Omental fat pad (tissue), 4 donors: ENCODE measurements at places on chromosomes 13 and 19.

DNA sequence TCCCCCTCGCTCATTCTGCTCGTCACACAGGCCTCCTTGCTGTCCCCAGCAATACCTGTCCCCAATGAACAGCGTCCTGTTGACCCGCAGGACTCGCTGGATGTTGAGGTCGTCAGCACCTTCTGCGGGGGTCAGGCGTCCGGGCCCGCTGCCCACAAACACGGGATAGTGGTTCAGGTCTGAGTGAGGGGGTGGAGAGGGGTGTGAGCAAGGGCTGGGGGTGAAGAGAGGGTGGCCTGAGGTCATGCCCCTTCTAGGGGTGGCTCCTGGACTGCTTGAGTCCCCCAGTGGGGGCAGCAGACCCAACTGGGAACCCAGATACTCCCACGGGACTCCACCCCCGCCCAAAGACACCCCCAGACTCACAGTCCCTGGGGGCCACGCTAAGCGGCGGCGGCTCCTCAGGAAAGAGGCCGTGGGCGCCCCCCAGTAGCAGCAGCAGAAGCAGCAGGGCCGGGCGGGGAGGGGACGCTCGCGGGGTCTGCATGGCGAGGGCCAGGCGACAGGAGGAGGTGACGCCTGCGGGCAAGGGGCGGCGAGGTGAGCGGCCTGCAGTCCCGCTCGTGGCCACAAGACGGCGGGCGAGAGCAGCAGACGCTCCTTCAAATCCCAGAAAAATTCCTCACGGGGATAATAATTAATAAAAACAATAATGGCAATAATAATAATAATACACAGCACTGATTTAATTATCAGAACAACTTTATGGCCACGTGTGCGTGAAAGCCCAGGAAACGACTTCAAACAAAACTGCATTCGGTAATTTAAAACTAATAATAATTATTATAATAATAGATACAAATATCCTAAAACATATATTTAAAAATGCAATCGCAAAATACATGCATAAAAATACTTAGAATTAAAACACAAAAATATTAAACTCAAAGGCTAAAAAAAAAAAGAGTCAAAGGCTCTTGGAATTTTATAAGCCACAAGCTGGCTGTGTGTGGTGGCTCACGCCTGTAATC lies 1.2 kb downstream of the SEMA6B start:
- DNase-seq, result no peak

DNA sequence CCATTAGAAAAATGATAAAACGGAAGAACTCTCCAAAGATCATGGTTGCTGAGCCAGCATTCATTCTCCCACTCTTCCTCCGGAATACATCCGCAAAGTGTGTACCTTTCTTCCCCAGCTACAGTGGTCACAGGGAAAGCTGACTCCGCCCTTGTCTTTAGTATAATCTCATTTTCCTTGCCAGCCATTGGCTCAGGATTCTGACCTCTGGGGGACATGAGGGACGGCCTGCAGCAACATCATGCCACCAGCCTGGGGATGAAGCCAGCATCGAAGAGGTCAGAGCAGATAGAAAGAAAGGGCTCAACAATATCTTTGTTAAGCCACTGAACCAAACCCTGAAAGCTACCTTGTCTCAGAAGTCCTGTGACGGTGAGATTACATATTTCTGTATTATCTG lies 46.3 kb upstream of the TPP2 start:
- no peak for DNase-seq

- DNase-seq, result no peak
These were observed 360 bp upstream of the ZNF69 start for GRCh38 chr19:11887234-11887610.

DNA sequence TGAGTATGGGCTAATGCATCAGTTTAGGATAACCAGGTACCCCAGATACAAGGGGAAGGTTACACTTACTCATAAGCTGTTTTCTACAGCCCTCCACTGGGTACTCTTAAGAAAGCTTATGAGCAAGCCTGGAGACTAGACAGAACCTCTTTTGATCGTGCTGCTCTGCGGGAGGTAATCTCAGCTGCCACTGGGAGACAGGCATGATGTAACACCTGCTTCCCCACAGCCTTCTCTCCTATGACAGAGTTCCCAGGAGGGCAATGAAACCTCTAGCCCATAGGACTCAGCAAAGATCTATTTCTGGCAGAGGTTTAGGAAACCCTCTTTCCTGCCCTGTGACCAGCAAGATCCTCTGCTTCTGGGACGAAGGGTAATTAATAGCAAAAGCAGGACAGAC lies 65.6 kb downstream of the WASF3 start:
- no peak for DNase-seq

GRCh38 chr19:19538061-19538784 lies at the start of gene CILP2:
Gene CILP2 (plus strand): TSS chr19:19538265. CDS start chr19:19538350, 85 bp downstream.
- DNase-seq, result peak; percentile 44

DNA sequence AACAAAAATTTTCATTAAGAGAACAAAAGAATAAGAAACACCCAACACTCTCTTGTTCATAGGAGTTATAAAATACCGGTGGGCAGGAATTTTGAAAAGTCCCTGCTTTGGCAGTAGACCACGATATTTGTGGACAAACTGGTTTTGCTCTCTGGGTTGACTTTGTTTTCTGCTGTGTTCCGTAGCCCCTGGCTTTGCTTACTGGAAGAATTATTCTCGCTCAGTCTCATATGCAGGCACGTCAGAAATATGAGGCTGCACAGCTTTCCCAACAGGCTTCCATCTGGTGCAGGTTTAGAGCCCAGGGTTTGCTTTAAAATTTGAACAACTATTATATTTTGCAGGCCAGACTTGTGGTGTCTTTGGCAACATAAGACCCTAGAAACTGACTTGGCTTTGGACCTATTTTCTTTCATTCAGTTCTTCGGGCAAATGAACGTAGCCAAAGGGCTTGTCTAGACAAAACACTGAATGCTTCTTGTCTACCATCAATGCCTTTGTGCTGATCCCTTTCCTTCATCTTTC lies 2012.6 kb downstream of the PCDH9 start:
- no peak for DNase-seq

DNA sequence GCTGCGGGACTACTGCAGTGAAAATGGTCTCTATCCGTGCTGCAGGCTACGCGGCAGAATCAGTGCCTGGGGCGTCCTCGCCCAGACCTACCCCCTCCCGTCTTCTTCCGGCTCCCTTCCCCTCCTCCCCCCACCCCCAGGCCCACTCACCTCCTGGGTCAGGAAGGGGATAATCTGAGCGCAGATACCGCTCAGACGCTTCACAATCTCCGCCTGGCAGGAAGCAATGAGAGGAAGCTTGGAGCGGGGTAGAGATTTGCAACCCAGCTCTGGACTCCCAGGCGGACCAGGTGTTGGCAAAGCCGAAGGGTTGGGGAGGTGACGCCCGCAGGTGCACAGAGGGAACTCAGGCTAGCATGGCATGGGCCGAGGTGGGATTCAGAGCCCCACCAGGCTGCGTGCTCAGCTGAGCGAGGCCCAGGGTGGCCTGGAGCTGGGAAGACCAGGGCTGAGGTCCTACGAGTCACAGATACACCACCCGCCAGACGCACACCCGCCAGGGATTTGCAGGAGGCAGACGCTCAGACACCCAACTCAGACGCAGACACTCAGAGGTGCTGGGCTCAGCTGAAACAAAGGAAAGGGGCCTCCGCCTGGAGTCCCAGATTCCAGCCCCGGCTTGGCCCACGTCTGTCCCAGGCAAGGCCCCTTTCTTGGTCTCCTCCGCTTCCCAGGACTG lies 4.1 kb downstream of the TLE2 start:
- no peak for DNase-seq

DNA sequence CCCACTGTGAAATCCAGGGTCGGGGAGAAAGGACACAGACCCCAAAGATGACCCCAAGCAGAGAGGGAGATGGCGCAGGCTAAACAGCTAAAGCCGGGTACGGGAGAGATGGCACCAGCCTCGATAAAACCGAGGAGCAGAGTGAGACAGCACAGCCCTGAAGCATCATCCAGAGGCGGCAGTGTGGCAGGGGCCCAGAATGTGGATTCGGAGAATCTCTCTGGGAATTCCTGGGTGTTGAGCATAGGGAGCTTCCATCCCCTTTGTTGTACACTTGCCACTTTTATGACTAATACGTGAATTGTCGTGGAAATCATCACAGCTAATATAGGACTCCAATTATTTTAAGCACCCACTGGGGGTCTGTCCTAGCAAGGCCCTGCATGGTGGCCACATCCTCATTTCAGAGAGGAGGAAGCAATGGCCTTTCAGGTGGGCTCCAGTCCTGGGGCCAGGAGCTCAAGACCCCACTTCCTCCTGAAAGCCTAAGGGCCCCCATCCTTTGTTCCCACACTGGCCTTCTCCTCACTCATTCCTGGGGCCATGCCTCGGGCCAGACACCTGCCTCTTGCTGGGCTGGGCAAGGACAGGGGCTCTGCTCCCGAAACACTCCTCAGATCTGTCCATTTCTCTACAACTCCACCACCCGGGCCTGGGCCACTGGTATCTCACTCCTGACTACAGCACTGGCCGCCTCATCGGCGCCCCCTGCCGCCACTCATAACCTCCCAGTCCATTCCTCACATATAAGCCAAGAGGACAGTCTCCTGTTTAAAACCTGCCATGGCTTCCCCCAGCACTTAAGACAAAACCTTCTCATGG lies 29.3 kb upstream of the ATP1A3 start:
- DNase-seq, result no peak

DNA sequence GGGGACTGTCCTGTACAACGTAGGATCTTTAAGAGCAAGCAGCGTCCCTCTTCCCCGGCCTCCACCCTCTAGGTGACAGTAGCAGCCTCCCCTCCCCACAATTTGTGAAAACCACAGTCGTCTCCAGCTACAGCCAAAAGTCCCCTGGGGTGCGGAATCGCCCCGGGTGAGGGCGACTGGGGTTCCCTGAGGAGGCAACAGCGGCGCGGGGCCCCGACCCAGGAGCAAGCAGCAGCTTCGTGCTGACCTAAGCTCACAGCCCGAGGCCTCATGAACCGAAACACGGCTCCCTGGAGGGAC lies 322 bp downstream of the ZNF558 start:
- DNase-seq, result no peak

DNA sequence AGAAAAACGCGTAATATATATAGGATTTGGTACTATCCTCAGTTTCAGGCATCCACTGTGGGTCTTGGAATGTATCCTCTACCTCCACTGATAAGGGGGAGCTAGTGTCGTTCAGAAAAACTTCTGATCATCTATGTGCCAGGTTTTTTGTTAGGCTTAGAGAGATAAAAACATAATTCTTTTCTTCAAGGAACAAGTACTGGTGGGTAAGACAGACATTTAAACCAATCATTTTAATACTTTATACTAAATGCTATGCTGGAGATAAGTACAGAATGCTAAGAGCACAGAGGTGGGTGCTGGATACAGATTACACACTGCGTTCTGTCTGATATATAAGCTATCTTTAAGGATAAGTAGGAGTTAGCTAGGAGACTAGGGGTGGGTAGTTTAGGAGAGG lies 166.1 kb downstream of the PDS5B start:
- DNase-seq, result no peak

DNA sequence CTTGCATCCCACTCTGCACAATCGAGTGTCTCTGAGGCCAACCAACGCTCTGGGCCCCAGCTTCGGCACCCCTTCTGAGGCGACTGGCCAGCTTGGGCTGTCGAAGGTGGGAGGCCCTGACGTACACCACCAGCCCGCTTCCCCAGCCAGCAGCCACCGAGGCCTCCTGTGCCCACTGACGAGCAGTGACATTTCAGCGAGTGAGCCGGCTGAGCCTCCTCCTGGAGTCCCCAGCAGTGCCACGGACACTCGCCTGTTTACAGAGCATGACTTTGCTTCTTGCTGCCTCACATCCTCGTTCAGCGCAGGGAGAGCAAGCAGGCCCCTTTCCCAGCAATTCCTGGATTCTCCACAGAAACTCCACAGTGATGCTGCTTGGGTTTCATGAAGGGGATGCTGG lies 240.2 kb upstream of the MAB21L1 start:
- DNase-seq, result no peak

DNA sequence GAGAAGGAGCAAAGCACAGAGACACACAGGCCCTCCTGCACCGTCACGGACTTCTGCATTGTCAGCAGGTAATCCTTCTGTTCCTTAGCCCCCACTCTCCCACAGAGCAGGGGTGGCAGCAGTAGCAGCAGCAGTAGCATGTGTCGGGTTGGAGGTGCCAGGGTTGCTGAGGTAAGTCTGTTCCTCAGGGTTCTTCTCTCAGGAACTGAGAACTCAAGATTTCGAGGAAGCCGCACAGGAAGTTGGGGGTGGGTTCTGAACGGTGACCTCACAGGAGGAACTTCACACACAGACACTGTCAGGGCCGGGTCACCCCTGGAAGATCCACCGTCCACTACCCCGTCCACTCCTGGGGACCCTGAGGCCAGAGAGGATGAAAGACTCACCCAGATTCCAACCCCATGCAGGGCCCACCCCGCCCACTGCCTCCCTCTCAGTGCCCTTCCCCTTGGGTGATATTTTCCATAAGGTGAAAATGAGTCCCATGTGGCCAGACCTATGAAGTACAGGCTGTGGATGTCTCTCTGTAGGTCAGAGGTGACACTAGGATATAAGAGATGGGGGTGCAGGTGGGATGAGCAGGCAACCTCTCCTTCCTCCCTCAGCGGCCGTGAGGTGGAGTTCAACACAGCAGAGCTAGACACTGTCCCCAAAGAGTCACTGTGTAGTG lies at the start of gene SIGLEC12:
TSS of gene SIGLEC12 (minus strand) at position 207 of the 670 bp plus-strand sequence. CDS start at position 140, 67 bp downstream.
- no peak for DNase-seq

DNA sequence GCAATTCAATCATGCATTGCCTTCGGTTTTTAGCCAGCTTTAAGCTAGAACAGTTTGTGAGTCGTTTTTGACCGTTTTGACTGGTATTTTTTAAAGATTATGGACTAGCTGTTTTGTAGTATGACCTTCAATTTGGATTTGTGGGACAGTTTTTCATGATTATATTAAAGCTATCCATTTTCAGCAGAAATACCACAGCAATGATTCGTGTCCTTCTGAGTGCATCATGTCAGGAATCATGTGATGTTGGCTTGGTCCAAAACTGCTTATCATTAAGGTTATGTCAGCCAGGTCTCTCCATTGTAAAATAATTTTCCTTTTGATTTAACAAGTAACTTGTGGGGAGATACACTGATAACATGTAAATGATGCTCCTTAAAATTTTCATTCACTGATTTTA lies 229.0 kb downstream of the POSTN start:
- no peak for DNase-seq

DNA sequence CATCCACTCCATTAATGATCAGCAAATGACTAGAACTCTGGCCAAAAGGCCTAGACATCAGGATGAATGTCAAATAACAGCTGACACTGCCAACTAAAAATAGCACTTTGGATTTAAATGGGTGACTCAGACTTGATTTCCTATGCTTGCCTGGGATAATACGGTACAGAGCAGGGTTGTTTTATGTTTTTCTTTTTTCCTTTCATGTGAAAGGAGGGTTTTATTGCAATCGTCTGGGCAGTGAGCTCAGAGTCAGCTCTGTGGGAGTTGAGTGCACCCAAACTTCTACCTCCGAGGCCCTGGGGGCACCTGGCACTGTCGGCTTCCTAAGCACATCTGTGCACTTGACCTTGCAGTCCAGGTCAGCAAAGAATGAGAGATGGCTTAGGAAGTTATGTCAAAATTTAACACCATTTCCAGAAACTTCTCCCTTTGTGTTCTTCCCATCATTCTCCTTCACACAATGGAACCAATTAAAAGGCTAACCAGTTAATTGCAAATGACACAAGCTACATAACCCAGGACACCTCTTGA lies 134.1 kb downstream of the LACC1 start:
- DNase-seq, result no peak

GRCh38 chr13:58963321-58963720 lies 1200.4 kb downstream of the DIAPH3 start:
- no peak for DNase-seq
